ENCODE measurements at places on chromosomes 5 and 9. TPM values are rescaled to one million over a fixed set of nuclear protein-coding genes. Genes with fewer than 3 reads are reported as not detected.

The PRPF4 gene
- polyA plus RNA-seq = 10.0 TPM

The SPINK13 gene
- not detected for polyA plus RNA-seq

The PCDH1 gene
- polyA plus RNA-seq = 8.7 TPM

The CATSPER3 gene
- polyA plus RNA-seq = 0.62 TPM

The IL33 gene
- polyA plus RNA-seq = 19.5 TPM

The NMUR2 gene
- polyA plus RNA-seq = not detected

The PCDHGA6 gene
- 0.06 TPM for polyA plus RNA-seq

The SH2D3C gene
- polyA plus RNA-seq = 3.5 TPM

The RALGDS gene
- 45.8 TPM for polyA plus RNA-seq

The DIAPH1 gene
- polyA plus RNA-seq = 98.1 TPM

The ADAM19 gene
- polyA plus RNA-seq = 3.4 TPM

The ZFP37 gene
- 0.62 TPM for polyA plus RNA-seq

The ORM2 gene
- polyA plus RNA-seq = not detected

The PDGFRB gene
- polyA plus RNA-seq = 4.7 TPM

The PCDHGA3 gene
- polyA plus RNA-seq = not detected

The GADD45G gene
- 104 TPM for polyA plus RNA-seq

The COL23A1 gene
- polyA plus RNA-seq = 0.83 TPM

The TTC1 gene
- 31.3 TPM for polyA plus RNA-seq

The IFNA13 gene
- not detected for polyA plus RNA-seq

The CETN3 gene
- polyA plus RNA-seq = 15.8 TPM

The ENHO gene
- 63.8 TPM for polyA plus RNA-seq

The FAM153A gene
- 11.2 TPM for polyA plus RNA-seq

The CCL28 gene
- 8.9 TPM for polyA plus RNA-seq

The RFK gene
- polyA plus RNA-seq = 29.5 TPM

The FOXD4 gene
- 0.50 TPM for polyA plus RNA-seq

The RFX3 gene
- polyA plus RNA-seq = 1.4 TPM

The PCDHB16 gene
- polyA plus RNA-seq = not detected

The C5orf52 gene
- polyA plus RNA-seq = not detected

The STARD4 gene
- 4.4 TPM for polyA plus RNA-seq

The LAMC3 gene
- 0.73 TPM for polyA plus RNA-seq

The ANKRD18A gene
- 0.50 TPM for polyA plus RNA-seq

The ADAMTSL1 gene
- polyA plus RNA-seq = 1.1 TPM

The PPP2R2B gene
- polyA plus RNA-seq = 0.75 TPM

The SLC25A48 gene
- polyA plus RNA-seq = 0.13 TPM

The PDE6A gene
- not detected for polyA plus RNA-seq

The DNAJC18 gene
- 4.1 TPM for polyA plus RNA-seq

The MSX2 gene
- polyA plus RNA-seq = 1.5 TPM

The SPACA9 gene
- 1.8 TPM for polyA plus RNA-seq
